Stimulated activated CD4-positive, alpha-beta T cell treated with anti-CD3 and anti-CD28 coated beads, TNF-alpha, amount 100 ng/mL, for 48 hours (primary cell): ENCODE measurements at places on chromosomes 16 and 17.

GRCh38 chr16:79409978-79410377 is 190.6 kb downstream of the MAF start:
- no peak for DNase-seq

- DNase-seq: no peak
These were observed 39.3 kb downstream of the CIBAR2 start for GRCh38 chr16:85072947-85073346.

- no peak for DNase-seq
These were observed 20.7 kb downstream of the TOX3 start for GRCh38 chr16:52526116-52526828.

DNA sequence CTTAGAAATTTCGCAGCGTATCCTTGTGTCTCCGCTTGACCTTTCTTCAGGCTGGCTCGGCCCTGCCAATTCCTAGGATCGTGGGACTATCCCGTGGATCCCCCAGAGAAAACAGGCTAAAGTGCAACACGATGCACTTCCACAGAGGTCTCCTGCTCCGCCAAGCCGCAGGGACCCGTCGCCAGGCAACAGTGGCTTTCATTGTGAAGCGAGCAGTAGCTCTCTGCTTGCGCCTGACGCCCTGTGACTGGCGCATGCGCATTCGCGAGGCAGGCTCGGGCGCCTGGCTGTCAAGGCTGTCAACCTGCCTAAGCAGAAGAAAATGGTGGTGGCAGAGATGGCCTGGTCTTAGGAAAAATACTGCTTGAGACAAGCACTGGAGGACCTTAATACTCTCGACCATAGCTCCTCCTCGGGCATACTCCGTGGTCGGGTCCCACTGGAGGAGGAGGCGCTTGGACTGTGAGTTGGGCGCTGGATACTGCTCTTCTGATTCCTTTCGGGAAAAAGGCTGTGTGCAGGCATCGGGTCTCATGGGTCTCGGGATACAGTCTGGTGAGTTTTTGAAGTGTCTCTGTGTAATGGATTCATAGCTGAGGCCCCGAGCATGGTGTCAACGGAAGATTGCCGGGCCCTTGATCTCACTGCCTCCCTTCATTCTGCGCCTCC is 2336.1 kb downstream of the TP53TG3F start:
- DNase-seq: no peak

DNA sequence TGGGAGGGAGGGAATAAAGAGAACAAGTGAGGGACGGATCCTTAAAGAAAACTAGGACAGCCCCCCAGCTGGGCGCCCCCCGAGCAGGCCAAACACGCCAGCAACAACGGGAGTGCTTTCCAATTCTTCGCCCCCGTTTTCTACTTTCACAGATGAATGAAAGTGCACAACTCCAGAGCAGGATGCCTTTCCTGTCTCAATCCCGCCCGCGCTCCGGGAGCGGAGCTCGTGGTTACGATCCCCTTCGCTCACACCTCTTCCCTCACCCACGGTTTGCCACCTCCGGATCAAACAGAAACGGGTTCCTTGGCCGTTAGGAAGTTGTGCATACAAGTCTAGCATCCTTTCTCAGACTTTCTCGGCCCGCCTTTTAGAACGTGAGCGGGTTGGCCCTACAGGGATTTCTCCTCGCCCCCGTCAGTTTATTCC is 680 bp downstream of the SKA2 start:
- peak; percentile 20 for DNase-seq

GRCh38 chr17:76039121-76039520 is 12.0 kb upstream of the EVPL start:
- DNase-seq: no peak

- DNase-seq: no peak
These were observed 3.7 kb downstream of the SERPINF1 start for GRCh38 chr17:1765576-1765975.

GRCh38 chr17:80992948-80993624 is 1.4 kb downstream of the CHMP6 start:
- no peak for DNase-seq

DNA sequence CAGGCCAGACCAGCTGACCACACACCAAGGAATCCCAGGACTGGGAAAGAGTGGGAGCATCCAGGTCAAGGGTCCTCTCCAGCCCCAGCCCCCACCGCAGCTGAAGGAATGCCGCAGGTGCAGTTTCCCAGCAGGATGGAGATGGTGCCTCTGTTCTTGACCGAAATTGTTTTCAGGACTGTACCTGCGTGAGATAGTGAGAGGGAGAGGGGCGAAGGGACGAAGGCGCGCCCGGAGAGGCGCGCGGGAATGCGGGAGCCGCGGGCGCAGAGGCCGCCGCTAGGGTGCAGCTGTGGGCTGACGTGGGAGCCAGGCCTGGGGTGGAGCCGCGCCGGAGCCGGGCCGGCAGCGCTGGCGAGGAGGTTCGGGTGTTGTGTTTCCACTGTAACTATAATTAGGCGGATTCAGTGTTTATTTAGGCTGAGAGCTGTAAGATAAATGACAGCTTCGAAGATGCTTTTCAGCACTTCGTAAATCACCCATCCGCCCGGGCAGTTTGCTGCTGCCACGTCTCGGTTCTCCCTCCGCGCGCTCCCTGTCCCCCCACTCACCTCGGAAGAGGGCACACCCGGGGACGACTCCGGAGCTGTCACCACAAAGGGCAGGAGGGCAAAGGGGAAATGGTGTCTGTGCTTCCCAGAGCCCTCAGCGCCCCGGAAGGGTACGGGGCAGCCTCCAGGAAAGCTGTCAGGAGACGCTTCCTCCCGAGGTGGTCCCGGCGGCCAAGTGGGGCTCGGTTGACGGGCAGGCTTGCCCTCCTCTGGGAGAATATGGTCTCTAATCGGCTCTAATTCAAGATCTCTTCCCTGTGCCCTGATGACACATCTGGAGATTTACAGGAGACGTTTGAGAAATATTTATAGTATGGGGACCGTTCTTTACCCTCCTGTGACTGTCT is 38.2 kb downstream of the HOXB1 start:
- peak; percentile 60 for DNase-seq

DNA sequence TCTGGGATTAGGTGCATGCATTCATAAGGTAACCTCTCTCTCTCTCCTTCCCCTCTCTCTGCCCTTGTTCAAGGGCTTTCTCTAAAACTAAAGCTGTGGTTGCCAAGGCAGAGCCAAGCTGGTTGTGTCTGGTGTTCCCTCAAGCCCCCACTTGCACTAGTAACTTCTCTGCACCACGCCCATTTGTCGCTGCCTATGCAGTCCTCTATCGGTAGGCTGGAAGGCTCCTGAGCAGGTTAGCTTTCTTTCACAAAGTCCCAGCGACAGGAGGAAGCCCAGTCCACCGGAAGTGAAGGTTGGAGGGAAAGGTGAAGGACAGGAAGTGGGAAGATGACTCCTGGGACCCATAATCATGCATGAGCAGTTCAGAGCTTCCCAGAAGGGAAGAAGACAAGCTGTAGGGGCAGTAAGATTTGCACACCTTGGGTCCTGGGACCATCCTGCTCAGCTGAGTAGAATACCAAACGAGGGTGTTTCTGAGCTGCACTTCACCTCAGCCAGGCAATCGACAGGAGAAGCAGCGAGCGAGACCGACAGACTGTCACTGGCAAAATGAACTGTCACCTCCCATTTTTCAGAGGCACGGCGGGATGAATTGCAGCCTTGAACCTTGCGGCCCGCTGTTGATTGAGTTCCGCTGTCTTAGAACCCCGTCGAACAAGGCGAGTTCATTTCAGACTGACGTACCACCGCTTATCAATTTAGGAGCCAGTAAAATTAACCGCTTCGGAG is 14.7 kb upstream of the SKAP1 start:
- DNase-seq: no peak

- no peak for DNase-seq
These were observed 45.2 kb downstream of the SIAH1 start for GRCh38 chr16:48340054-48340453.

DNA sequence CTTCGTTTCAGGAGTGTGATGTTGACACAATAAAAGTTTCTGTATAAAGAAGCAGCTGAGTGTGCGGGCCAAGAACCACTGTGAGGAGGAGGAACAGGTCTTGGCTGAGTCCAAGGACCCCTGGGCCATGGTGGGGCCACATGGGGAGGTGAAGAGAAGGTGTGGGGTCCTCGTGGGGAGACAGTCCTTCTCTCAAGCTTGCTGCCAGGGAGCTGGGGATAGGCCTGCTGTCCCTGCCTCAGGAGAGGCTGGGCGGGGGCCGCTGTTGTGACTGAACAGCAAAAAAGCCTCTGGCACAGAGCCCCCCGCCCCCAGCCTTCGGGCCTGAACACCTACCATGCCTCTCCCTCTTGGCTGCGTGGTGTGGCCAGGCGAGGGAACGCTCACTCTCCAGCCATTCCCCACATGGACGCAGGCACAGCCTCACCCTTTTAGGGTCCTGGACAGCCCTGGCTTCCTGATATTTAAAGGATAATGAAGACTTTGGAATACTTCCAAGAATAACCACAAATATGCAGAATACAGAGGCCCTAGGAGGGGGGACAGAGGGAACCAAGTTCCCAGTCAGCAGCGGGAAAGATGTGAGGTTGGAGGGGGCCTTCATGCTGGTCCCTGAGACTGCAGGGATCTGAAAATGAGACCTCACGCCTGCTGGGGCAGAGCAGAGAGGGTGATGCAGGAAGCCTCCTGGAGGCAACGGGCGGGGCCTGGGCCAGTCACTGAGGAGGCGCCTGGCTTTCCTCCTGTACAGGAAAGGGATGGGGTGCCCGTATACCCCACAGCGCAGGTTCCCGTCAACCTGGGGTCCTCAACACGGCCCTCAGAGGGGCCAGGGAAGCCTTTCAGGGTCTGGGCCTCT is 100.0 kb upstream of the CREBBP start:
- no peak for DNase-seq

DNA sequence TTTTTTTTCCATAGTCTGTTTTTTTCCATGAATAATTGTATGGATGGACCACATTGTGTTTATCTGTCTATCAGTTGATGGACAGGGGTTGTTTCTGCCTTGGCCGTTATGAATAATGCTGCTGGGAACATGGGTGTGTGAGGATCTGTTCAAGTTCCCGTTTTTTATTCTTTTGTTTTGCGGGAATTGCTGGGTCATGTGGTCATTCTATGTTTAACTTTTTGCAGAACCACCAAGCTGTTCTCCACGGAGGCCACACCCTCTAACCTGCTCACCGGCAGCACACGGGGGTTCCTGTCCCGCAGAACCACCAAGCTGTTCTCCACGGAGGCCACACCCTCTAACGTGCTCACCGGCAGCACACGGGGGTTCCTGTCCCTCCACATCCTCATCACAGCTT is 5.9 kb upstream of the MSLN start:
- no peak for DNase-seq

GRCh38 chr16:84786605-84787262 is 33.1 kb upstream of the CRISPLD2 start:
- no peak for DNase-seq
